ENCODE measurements at places on chromosomes 7 and 10.

GRCh38 chr10:20105236-20105635 is 289.0 kb downstream of the PLXDC2 start:
- DNase-seq = no peak

- DNase-seq = no peak
Measured at GRCh38 chr7:71817916-71818315, 594.2 kb downstream of the CALN1 start.

DNA sequence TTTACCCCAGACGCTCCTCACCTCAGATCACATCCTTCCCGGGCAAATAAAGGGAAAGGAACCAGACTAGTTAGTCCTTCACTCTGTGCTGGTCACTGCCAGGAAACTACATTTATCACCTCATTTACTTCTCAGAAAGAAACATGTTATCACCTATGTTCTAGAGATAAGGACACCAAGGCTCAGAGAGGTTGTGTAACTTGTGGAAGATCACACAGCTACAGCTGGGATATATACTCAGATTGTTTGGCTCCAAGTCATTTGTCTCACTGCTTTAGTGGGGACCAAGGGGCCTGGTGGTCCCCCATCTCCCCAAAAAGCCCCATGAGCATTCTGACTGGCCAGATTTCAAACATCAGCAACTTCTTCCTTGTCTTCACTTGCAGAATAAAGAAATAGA is 17.5 kb upstream of the BTBD16 start:
- DNase-seq = no peak

- DNase-seq = no peak
Measured at GRCh38 chr7:116829041-116829440, 33.3 kb upstream of the CAPZA2 start.

DNA sequence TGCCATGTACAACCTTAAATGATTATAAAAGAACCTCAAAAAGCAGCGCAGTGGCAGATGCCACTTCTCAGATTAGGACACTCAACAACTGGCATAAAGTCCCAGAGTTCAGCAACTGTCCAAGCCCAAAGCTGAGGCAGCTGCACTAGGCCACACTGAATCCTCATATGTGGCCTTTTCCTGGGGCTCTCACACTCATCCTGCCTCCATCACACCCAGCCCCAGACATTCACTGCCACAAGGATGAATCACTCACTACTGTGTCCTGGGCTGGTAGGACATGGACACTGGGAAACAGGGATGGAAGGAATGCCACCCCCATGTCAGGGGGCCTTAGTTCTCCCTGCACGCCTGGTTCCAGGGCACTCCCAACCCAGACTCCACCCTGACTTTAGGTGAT is 547.7 kb downstream of the TNS3 start:
- no peak for DNase-seq

GRCh38 chr10:16809074-16809718 is 8.0 kb downstream of the RSU1 start:
- peak; percentile 50 for DNase-seq

DNA sequence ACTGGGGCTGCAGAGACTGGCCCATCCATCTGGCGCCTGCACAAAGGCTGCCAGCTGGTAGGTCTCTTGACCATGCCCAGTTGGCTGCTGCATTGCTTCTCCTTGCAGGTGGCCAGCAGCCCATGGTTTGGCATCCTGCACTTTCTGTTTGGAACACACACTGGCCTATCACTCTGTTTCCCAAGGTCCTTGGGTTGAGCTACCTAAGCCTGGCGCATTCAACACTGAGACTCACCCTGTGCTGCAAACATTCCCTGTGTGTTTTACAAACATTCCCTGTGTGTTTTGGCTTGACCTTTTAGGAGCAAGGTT is 55.5 kb downstream of the TACR2 start:
- no peak for DNase-seq

DNA sequence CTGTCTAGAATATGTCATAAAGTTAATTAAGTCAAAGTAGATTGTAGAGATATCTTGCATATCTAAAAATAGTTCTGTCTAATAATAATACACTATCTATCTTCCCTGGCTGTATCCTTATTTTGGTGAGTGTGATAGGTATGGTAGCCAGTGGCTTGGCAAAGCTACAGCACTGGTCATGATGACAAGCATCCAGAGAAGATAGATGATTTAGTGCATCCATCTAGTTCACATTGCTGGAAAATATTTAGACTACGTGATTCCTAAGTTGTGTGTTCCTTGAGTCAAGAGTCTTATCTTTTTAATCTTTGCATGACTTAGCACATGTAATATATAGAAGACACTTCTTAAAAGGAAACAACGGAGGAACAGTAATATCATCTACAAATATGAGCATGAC is 711.2 kb upstream of the KCND2 start:
- DNase-seq = no peak

DNA sequence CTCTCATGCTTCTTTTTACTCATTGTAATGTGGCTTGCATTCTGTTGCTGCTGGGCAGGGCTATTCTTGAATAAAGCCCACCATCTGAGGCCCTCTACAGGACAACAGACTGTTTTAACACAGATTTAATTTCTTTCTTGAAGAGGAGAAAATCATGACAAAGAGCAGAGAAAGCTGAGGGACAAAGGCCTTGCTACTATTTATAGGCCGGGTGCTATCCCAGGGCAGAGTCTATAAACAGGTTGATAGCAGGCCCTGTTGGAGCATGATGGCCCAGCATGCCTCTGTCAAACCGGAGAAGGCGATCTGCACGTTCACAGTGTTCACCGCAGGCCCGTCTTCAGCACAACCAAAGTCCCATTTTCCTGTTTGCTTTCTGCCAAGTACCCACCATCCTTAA is 3.0 kb downstream of the VIPR2 start:
- DNase-seq = no peak

- no peak for DNase-seq
Measured at GRCh38 chr10:97178074-97178473, 7.7 kb downstream of the SLIT1 start.

GRCh38 chr7:122425731-122426130 is 121.2 kb upstream of the FEZF1 start:
- no peak for DNase-seq

DNA sequence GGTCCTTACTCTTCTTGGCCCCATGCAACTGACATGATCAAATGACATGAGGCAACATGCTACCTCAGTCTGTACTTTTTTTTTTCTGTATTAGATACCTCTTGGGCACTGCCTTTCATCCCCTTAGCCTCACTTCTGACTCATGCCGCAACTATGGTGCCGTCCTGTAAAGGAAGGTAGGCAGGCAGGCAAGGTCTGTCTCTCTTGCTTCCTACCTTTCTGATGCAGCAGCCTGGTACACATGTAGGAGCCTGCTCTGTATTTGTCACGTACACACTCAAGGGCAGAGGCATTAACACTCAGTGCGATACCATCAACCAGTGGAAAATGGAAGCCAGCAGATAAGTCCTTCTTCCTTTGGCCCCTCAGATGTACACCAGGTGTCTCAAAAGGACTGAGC is 146.7 kb downstream of the ATE1 start:
- no peak for DNase-seq

Data from stimulated activated CD4-positive, alpha-beta T cell treated with anti-CD3 and anti-CD28 coated beads, Interleukin-4, amount 100 ng/mL, for 48 hours (primary cell).